ENCODE measurements at places on chromosomes 11 and 22. TPM values are rescaled to one million over a fixed set of nuclear protein-coding genes. Genes with fewer than 3 reads are reported as not detected.
A peak's percentile ranks its signal among the peaks of the same experiment; 100 is the strongest.

GRCh38 chr11:10599388-10600175, 31.1 kb upstream of the LYVE1 start:
- peaks cover 4% of the 10 kb centered on the region for H3K4me1 ChIP-seq
- no peaks in the 10 kb centered on the region for H3K27me3 ChIP-seq
- H3K27ac ChIP-seq = no peak overlapping the region
- H3K4me3 ChIP-seq = no peak overlapping the region

Gene MRGPRD
- total RNA-seq = not detected

DNA sequence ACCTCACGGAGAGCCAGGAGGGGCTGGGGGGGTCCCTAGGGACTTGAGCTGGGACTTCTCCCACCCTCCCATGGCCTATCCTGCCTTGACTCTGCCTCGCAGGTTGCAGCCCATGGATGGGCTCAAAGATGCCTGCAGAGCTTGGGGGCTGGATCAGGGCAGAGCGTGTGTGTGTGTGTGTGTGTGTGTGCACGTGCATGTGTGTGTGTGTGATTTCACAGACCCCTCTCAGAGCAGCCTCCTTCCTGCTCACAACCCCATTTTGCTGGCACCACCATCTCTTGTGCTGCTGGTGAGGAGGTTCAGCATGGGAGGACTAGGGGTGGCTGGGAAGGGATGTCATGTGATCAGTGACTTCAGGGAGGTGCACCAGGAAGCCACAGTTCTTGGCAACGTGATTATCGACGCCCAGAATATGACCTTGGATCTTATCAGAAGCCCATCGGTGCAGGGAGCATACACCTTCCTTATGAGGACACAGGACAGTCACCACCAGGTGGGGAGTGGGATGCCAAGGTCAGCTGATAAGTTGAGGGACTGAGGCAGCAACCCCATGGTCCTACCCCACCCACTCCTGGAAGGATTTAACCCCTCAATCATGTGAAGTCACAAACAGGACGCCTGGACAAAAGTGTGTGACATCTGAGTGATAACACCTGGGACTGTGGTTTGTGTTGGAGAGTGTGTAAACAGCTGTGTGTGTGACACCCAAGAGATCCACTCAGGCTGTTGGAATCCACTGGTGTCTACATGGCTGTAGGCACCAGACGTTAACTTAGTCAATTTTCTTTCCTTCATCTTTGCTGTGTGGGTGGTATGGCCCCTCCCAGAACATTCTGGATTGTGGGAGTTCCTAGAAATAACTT, 1.8 kb upstream of the NAALADL1 start:
- no peaks in the 10 kb centered on the region for H3K36me3 ChIP-seq
- no peaks in the 10 kb centered on the region for H3K4me1 ChIP-seq
- no peak overlapping the region for H3K27ac ChIP-seq
- H3K27me3 ChIP-seq = no peaks in the 10 kb centered on the region
- no peak overlapping the region for H3K4me3 ChIP-seq

DNA sequence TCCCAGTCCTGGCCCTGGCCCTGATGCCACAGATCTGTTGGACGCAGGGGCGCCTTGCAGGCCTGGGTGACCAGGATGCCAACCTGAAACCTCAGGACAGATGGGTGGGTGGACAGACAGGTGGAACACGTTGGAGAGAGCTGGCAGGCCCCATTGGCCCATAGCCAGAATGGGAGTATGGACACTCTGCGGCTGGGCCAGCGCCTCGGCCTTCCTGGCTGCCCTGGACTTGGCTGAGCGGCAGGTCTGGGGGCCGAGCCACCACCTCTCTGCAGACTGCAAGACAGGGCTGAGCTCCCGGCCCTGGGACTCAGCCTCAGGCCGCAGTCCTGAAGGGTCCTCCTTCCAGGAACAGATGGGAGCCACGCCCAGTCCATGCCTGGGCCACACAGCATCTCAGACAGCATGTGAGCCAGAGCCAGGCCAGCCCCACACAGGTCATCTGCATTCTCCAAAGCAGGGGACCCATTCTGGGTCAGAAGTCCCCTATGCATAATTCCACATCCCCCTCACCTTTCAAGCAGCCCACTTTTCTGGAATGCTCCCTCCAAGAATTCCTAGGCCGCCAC, 14.1 kb downstream of the WNT7B start:
- H3K27ac ChIP-seq = no peak overlapping the region
- no peaks in the 10 kb centered on the region for H3K4me1 ChIP-seq
- H3K4me3 ChIP-seq = no peak overlapping the region
- no peaks in the 10 kb centered on the region for H3K36me3 ChIP-seq
- DNase-seq = no peak
- no peaks in the 10 kb centered on the region for H3K27me3 ChIP-seq

GRCh38 chr11:121328176-121328966, 35.8 kb downstream of the SC5D start:
- H3K36me3 ChIP-seq = no peaks in the 10 kb centered on the region
- DNase-seq = no peak
- no peak overlapping the region for H3K4me3 ChIP-seq
- H3K27ac ChIP-seq = peak overlapping the region; percentile 37
- H3K27me3 ChIP-seq = no peaks in the 10 kb centered on the region

- peaks cover 15% of the 10 kb centered on the region for H3K4me1 ChIP-seq
- peak overlapping the region; percentile 22 for H3K4me3 ChIP-seq
- DNase-seq = peak; percentile 40
- no peaks in the 10 kb centered on the region for H3K27me3 ChIP-seq
These were observed 869 bp downstream of the ZC3H7B start for GRCh38 chr22:41302021-41302767.

DNA sequence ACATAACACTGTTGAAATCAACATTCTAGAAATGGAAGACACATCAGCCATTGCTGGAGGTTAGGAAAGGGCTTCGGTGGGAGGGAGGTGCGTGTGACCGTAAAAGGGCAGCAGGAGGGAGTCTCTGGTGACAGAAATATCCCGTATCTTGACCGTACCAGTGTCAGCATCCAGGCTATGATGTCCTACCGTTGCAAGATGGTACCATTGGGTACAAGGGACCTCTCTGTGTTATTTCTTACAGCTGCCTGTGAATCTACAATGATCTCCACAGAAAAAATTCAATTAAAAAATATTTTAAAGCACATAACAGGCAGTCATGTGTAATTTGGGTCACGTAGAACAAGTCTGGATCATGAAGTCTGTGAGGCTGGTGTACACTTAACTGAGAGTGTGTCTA, 27.4 kb upstream of the SEPTIN5 start:
- H3K36me3 ChIP-seq = no peaks in the 10 kb centered on the region
- no peaks in the 10 kb centered on the region for H3K27me3 ChIP-seq
- DNase-seq = no peak
- no peak overlapping the region for H3K4me3 ChIP-seq
- no peaks in the 10 kb centered on the region for H3K4me1 ChIP-seq
